IPS DF 19.7 (cell line): ENCODE measurements at places on chromosomes 7 and 10.

DNA sequence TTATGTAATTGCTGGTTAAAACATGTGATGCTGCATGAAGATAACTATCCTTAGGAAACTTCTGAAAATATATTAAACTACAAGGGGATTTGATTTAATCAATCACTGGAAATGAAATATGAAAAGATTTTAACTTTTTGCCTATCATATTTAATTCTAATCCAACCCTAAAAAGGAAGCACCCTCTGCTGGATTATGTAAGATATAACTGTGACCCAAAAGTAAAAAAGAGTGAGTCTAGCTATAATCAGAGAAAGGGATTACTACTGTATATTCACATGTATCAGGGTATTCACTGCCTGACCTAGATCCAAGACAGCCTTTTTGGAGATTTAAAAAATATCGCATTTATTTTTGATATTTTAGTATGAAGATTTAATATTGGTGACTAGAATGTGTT lies 295.5 kb downstream of the MDFIC start:
- DNase-seq: no peak

DNA sequence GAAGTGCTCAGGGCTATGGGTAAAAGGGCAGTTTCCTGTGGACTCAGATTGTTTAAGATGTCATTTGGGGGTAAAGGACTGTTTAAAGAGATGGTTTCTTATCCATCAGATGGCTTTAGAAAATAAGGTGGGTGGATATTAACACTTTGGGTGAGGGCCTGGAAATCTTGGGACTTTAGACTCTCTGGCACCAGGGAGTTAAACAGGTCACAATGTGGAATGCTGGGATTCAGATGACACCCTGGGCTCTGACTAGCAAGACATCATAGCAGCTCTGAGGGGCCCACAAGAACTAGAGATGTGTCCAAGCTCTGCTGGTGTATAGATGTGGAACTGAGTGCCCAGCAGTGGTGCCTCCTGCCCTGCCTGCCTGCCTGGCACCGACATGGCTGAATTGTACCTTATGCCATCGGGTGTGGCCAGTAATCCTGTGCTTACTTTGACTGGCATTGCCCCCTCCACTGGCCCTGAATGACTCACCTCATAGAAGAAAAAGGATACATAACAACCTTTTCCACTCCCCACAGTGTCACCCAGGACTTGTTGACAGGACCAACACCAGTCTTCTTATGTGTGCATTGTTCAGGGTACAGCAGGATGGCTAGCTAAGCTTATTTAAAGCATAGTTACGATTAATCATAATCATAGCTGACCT lies 100.0 kb upstream of the PRR15 start:
- no peak for DNase-seq

DNA sequence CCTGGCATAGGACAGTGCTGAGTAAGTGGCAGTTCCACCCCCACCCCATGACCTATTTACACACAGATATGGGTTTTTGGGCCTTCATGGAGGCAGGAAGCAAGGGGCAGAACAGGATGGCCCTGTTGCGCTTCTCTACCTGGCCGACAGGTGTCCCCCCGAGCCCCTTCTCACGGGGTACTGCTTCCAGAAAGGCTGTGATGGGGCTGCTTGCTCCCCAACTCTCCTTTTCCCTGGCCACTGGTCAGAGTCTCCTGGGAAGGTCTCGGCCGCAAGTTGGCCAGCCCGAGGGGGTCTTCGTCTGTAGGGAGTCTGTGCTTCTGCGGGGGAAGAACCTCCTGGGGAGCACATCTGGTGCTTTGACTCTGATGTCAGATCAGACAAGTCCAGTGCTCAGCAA lies 139.8 kb upstream of the TNS3 start:
- no peak for DNase-seq

DNA sequence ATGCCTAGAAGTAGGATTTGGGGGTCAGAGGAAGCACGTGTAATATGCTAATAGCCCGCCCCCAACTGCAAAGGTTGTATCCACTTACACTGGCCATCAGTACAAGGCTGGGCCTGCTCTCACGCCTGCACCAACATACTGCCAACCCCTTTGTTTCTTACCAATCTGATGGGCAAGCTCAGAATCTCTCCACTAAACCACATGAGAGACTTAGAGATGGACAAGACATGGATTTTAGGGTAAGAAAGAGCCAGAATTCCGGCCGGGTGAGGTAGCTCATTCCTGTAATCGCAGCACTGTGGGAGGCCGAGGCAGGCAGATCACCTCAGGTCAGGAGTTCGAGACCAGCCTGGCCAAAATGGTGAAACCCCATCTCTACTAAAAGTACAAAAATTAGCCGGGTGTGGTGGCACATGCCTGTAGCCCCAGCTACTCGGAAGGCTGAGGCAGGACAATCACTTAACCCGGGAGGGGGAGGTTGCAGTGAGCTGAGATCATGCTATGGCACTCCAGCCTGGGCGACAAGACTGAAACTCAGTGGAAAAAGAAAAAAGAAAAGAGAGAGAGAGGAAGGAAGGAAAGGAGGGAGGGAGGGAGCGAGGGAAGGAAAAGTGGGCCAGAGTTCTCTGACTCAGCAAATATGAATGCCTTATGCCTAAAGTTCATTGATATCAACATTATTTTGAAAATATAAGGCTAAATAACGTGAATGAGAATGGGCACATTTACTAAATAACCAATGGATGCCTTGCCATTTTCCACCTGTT lies 162.2 kb downstream of the SLIT1 start:
- no peak for DNase-seq
